ENCODE measurements at places on chromosomes 16 and 17.

- DNase-seq = no peak
Measured at GRCh38 chr16:81520560-81521135, 76.0 kb downstream of the CMIP start.

DNA sequence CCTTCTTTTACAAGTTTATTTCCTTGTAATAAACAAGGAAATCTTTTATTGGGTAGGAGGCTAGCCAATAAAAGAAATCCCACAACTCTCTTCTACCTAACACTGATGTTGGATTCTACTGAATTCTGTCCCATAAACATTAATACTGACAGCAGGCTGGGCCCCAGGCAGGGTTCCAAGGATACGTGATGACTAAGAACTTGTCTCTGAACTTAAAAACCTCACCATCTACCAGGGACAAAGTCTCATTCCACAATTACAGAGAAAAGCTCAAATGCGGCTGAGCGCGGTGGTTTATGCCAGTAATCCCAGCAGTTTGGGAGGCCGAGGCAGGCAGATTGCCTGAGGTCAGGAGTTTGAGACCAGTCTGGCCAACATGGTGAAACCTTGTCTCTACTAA lies 64.9 kb downstream of the ARHGAP17 start:
- DNase-seq = no peak

DNA sequence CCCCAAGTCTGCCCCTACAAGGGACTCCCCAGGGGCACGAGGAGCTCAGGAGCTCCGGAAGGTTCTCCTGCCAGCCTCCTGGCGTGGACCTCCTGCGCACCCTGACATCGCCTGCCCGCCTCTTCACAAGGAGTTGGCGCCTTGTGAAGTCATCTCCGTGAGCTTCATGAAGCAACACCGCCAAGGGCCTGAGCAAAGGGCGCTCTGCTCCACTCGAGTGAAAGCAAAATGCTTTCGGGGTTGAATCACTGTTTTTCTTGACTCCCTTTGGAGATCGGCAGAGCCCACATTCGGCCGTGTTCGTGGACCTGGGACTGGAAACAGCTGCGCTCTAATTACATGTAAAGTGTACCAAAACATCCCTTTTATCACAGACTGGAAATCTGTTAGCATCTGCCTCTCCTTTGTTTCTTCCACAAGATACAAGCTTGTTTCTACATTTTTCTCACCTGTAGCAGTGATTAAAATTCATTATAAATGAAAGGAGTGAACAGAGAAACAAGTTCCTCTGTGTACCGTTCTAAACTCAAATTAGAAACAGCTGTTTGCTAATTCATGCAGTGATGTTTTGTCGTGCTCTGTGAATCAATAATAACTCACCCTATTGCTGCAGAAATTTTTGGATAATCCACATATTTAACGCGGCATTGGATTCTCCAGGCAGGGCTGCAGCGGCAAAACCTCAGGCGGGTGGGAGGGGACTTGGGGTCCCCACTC lies 203.3 kb downstream of the ZNF423 start:
- no peak for DNase-seq

GRCh38 chr17:50117202-50118051 lies 12.5 kb downstream of the SAMD14 start:
- no peak for DNase-seq

DNA sequence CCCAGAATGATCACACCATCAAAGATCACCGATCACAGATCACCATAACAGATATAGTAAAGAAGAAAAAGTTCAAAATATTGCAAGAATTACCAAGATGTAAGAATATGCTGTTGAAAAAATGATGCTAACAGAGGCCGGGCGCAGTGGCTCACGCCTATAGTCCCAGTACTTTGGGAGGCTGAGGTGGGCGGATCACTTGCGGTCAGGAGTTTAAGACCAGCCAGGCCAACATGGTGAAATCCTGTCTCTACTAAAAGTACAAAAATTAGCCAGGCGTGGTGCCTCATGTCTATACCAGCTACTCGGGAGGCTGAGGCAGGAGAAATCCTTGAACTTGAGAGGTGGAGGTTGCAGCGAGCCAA lies 53.2 kb downstream of the CPPED1 start:
- no peak for DNase-seq

DNA sequence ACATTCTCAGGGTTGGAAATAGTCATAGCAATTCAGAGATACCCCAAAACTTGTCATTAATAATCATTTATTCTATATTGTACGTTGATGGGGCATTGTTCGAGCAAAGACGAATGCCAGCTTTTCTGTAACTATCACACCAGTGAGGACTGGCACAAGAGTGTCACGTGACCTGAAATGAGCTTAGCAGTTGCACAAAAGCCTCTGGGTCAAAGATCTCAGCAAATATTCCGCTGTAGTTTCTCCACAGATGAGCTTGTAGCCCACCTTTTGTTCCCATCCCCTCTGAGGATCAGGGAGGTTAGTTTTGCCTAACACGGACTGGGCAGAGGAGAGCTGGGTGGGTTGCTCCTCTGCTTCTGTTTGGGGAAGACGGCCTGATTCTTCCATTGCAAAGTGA lies 18.2 kb downstream of the IRX3 start:
- no peak for DNase-seq

DNA sequence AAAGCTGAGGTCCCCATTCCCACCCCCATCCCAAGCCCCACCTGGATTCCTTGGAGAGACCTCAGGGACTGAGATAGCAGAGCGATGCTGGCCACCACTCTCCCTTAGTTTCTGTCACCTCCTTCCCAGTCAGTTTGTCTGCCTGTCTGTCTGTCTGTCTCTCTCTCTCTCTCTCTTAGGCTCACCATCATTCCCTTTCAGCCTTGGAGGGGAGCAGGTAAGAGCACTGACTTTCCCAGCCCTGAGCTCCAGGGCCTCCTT lies 5.9 kb downstream of the CD300LB start:
- no peak for DNase-seq

DNA sequence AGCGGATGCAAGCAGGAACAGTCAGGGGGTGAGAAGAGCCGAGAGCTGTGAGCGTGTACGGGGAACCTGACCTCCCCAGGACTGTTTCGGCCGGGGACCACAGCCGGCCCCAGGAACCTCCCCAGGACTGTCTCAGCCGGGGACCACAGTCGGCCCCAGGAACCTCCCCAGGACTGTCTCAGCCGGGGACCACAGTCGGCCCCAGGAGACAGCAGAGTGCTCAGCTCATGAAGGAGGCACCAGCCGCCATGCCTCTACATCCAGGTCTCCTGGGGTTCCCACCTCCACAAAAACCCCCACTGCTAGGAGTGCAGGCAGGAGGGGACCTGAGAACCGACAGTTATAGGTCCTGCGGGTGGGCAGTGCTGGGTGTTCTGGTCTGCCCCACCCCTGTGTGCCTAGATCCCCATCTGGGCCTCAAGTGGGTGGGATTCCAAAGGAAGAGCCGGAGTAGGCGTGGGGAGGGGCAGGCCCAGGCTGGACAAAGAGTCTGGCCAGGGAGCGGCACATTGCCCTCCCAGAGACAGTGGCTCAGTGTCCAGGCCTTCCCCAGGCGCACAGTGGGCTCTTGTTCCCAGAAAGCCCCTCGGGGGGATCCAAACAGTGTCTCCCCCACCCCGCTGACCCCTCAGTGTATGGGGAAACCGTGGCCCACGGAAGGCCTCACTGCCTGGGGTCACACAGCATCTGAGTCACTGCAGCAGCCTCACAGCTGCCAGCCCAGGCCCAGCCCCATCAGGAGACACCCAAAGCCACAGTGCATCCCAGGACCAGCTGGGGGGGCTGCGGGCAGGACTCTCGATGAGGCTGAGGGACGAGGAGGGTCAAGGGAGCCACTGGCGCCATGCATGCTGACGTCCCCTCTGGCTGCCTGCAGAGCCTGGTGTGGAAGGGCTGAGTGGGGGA lies 4.3 kb downstream of the RHBDF1 start:
- DNase-seq = peak; percentile 97

GRCh38 chr17:27663936-27664605 lies 33.1 kb downstream of the LGALS9 start:
- no peak for DNase-seq

DNA sequence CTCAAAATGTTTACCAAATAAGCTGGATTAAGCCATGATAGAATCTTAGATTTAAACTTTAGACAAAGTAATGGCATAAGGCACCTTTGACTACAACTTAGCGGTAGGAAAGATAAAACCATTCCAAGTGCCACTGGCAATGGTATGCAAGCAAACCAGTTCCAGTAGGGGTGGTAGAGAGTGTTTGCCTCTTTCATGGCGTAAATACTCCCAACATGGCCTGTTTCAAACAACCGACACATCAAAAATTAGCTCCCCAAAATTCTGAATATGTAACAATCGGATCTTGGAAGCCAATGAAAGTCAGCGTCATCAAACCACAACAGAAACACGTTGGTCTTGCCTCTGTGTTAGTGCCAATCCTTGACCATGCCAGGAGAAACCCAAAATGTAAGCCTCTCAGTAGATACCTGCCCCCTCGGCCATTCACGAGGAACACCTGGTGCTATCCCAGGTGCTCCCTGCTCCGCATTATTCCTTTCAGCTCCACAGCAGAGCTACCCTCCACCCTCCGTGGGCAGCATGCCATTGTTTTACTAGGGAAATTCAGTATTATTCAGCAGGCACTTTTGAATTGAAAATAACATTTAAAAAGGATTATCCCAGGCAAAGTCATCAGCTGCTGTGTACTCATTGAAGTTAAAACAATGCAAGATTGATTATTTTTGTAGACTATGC lies 307.8 kb upstream of the CDH11 start:
- no peak for DNase-seq

GRCh38 chr17:83080858-83081683 lies 1.7 kb downstream of the METRNL start:
- no peak for DNase-seq

GRCh38 chr17:7176841-7177190 lies 2.4 kb downstream of the ASGR1 start:
- DNase-seq = no peak

DNA sequence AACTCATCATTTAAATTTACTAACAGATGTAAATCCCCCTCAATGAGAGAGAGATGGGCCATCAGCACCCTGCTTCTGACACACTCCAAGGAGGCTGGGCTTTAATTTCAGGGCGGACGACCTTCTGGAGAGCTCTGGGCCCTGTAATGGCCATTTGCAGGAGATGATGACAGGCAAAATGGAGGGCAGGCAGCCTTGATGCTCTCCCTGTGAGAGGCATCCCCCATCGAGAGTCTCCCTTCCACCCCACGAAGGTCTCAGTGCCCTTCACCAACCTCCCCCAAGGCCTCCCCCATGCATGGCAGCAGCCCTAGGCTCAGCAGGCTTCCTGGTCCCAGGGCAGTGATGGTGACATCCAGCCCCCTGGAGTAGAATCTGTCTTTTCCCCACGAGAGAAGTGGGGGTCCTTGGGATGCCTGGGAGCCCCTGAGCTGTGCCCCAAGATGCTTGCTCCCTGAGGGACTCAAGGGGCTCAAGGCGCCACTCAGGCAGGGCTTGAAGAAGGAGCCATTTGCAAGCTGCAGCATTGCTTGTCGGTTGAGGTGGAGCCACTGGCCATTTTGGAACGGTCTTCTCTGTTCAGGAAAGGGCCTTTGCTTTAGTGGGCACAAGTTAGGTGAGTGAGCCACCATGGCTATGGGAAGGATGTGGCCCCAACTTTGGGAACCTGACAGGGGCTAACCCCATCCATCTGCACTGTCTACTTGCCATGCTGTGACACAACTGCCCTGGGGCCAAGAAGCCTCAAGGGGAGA lies 82.6 kb downstream of the C16orf78 start:
- no peak for DNase-seq

- DNase-seq = no peak
Measured at GRCh38 chr17:7167832-7168231, 11.3 kb downstream of the ASGR1 start.

DNA sequence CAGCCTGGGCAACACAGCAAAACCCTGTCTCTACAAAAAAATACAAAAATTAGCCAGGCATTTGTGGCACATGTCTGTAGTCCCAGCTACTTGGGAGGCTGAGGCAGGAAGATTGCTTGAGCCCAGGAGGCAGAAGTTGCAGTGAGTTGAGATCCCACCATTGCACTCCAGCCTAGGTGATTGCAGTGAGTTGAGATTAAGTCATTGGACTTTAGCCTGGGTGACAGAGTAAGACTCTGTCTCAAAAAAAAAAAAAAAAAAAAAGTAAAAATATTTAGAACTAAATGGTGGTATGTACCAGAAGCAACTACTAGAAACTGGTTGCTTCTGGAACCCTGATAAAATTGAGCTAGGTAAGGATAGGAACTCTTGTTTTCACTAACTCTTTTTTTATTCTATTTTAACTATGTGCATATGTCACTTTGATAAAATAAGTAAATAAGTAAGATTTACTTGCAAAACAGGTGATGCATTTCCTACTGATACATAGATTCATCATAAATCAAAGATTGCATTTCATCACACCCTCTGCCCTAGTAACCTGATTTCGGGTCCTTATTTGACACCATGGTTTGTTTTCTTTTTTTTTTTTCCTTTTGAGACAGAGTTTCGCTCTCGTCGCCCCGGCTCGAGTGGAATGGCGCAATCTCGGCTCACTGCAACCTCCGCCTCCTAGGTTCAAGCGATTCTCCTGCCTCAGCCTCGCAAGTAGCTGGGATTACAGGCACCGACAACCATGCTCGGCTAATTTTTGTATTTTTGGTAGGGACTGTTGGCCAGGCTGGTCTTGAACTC lies 66.0 kb downstream of the USP32 start:
- no peak for DNase-seq

GRCh38 chr16:6548507-6548906 lies 784.1 kb upstream of the RBFOX1 start:
- no peak for DNase-seq

DNA sequence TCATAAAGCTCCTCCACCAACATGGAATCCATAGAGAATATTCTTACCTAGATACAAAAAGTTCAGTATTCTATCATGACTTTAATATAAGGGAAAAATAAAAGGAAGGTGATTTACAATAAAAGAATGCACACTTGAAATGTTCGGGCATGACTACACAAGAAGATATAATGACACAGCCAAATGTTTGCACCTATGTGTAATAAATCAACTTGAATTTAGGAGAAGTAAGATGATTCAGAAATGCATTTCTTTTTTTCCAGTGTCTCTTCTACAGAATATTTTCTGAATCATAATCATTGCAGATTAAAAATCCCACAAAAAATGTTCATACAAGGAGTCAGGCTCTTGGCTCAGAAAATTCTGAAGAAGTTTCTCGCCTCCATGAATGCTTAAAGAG lies 404.0 kb upstream of the HSBP1 start:
- no peak for DNase-seq

DNA sequence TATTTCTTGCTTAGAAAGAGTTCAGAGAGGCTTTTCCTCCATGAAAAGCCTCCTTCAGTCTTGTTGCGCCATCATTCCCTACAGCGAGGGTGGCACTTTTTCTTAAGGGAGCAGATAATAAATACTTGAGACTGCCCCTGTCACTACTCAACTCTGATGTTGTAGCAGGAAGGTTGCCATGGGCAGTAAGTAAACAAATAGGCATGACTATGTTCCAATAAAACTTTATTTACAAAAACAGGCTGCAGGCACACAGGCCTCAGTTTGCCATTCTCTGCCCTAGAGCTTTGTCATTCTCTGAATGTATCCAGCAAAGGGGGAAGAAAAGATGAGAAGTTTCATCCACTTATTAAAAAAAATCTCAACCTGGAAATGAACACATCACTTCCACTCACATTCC lies 60.4 kb downstream of the MYOCD start:
- DNase-seq = no peak
